ENCODE measurements at places on chromosomes 2 and 18. TPM values are rescaled to one million over a fixed set of nuclear protein-coding genes. Genes with fewer than 3 reads are reported as not detected.
A peak's percentile ranks its signal among the peaks of the same experiment; 100 is the strongest.

PLCL1 gene
- 0.23 TPM for total RNA-seq

DNA sequence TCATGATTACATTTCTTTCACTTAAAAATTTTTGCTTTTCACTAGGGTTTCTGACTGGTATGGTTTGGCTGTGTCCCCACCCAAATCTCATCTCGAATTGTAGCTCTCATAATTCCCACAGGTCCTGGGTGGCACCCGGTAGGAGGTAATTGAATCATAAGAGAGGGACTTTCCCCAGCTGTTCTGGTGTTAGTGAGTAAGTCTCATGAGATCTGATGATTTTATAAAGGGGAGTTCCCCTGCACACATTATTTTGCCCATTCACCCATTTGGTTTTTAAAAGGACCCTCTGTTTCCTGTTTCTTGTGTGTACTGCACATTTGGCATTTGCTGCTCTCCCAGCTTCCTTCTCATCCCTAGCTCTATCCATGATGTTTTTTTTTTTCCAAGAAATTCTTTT, 27.8 kb upstream of the NETO1 start:
- DNase-seq: no peak

MROH2A gene
- 6.6 TPM for total RNA-seq

SNED1 gene
- 34.9 TPM for total RNA-seq

SOWAHC gene
- total RNA-seq: 21.3 TPM

DNA sequence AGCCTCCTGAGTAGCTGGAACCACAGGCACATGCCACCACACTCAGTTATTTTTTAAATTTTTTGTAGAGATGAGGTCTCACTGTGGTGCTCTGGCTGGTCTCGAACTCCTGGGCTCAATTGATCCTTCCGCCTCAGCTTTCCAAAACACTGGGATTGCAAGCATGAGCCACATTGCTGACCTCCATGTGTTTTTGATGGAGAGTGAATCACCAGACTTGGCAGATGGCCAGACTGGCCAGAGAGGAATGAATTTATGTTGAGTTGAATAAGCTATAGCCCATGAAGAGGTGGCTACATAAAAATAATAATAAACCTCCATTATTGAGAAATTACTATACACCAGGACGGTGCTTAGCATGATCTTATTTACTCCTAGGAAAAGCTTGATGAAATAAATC, 91.5 kb downstream of the MREG start:
- no peak for DNase-seq

SEH1L gene
- total RNA-seq: 18.7 TPM

- no peak for DNase-seq
Observed at GRCh38 chr2:46097714-46098480, 199.3 kb upstream of the EPAS1 start.

EFEMP1 gene
- total RNA-seq: 3.1 TPM

DNA sequence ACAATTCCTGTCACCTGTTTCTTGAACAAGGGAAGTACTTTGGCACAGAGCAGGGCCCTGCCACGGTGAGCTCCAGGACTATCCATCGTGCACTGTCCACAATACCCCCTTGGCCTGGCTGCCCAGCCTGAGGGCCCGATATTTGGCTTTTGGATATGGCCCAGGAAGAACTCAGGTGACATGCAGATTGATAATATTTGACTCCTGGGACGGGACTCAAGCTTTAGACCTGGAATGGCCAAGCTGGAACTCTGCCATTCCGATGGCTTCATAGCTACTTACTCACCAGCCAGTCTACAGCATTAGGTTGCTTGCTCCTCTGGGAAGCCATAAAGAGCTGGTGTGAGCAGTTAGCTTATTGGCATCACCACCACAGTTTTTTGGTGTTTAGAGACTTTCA, 26.6 kb downstream of the EML6 start:
- DNase-seq: peak; percentile 74

POTEJ gene
- not detected for total RNA-seq

- peak; percentile 70 for DNase-seq
Observed at GRCh38 chr2:240233885-240234502, 93.5 kb upstream of the OTOS start.

PTH2R gene
- 0.18 TPM for total RNA-seq

ATP6V1B1 gene
- total RNA-seq: not detected

MC4R gene
- not detected for total RNA-seq

DNA sequence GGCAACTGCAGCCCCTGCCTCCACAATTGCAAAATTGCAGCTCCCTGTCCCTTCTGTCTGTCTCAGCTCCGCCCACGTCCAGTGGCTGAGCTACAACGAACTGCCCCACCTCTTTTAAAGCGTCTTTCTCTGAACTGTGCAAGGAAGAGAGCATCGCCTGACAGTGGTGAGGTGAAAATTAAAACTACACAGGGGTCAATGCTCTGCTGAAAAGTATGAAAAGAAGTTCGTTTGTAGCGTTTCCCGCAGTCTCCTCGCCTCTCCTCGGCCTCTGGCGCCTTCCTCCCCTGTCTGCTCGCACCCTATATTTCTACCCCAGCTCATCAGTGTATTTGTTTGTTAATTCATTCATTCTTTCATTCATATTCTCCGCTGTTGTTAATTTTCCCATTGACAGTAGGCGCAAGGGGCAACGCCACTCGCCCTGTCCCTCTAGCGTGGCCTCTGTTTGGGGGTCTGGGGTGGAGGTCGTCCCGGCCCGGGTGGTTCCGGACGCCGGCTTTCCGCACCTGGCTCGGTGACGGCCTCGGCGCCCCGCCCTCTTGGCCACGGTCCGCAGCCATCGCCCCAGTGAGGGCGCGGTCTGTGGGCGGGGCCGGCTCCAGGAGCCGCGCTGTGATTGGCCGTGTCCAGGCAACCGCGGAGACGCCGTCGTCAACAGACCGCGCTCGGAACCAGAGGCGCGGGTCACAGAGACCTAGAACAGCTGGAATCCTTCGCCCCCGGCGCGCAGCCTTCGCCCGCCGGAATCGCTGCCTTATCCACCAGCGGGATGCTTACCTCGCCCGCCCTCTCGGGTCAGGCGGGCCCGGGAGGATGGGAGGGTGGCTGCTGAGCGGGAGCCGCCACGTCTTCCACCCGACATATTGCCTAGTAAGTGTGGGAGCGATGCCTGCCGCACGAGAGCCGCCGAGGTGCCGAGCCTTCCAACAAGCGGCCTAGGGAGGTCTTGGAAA, at the start of gene VWA3B:
VWA3B (plus strand) TSS at position 677 of the 956 bp plus-strand sequence. CDS start 5,926 bp downstream, outside the sequence.
- DNase-seq: peak; percentile 75

- no peak for DNase-seq
Observed at GRCh38 chr2:240564561-240565332, 3.5 kb upstream of the RNPEPL1 start.

- DNase-seq: no peak
Observed at GRCh38 chr2:17610521-17610920, 70.0 kb downstream of the VSNL1 start.

GRCh38 chr2:7346336-7346735, 429.1 kb downstream of the RNF144A start:
- DNase-seq: no peak

DNA sequence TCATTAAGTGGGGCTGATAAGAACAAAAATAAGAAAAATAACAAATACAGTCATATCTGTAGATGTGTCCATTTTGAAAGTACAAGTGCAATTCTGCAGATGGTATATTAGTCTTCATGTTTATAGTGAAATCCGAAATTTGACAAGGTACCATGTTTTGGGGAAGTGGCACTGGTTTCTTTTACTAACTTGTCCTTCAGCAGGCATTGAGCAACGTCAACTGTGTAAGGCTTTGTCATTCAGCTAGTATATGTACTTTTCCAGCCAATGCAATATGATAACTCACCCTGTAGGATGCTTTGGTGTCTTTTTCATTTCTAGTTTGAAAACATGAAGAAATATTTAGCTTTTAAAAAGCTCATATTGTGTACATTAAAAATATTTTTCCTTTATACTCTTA, 139.9 kb downstream of the MCFD2 start:
- DNase-seq: no peak

IL36RN gene
- not detected for total RNA-seq

- no peak for DNase-seq
Observed at GRCh38 chr2:168974428-168974827, 56.7 kb downstream of the ABCB11 start.

DNA sequence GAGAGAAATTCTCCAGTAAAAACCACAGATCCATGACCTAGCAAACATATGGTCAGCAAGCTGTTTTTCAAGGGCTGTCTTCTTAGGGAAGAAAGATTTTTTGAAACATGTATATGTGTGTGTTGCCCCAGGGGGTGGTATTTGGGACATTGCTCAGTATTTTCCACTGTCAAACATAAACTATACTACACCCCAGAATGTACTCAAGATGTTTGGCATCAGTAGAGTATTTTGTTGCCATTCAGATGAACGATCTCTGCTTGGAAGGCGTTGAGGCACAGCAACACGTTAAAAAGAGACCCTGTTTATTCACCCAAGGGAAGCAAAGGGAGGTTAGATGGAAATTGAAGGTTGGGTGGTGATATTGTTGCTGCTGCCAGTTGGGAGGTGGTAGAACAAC, 30.0 kb downstream of the EEF1B2 start:
- DNase-seq: no peak

- DNase-seq: no peak
Observed at GRCh38 chr2:86300496-86300895, 36.9 kb downstream of the REEP1 start.

DNA sequence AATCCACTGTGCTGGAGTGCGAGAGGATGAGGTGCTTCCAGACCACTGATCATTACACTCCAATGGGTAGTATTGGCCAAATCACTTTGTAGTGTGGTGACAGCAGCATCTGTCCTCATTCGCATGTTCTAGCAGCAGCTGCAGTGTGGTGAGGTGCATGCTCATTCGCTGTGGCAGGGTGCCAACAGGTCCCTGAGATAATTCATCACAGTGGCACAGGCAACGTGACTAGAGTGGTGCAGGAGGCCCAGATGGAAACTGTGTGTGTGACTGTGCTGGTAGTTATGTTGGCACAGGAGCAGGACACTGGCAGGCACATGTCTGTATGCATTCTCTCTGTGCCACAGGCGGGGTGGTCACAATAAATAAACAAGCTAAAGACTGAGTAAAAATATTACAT, 329.5 kb upstream of the SYT4 start:
- DNase-seq: no peak

GRCh38 chr2:189798312-189799029, 14.2 kb downstream of the PMS1 start:
- DNase-seq: no peak

VAMP5 gene
- 31.7 TPM for total RNA-seq

CCDC102B gene
- total RNA-seq: 0.30 TPM

FAM210A gene
- 11.6 TPM for total RNA-seq

- no peak for DNase-seq
Observed at GRCh38 chr18:60090170-60090569, 190.4 kb downstream of the PMAIP1 start.

- DNase-seq: no peak
Observed at GRCh38 chr2:223219872-223220657, 168.1 kb downstream of the KCNE4 start.

- no peak for DNase-seq
Observed at GRCh38 chr2:203914546-203915182, 21.9 kb upstream of the ICOS start.

- DNase-seq: no peak
Observed at GRCh38 chr2:240840435-240841060, 20.5 kb upstream of the KIF1A start.

GRCh38 chr2:64288321-64289193, 144.3 kb upstream of the PELI1 start:
- no peak for DNase-seq

- DNase-seq: no peak
Observed at GRCh38 chr2:100009743-100010142, 132.6 kb downstream of the AFF3 start.

DNA sequence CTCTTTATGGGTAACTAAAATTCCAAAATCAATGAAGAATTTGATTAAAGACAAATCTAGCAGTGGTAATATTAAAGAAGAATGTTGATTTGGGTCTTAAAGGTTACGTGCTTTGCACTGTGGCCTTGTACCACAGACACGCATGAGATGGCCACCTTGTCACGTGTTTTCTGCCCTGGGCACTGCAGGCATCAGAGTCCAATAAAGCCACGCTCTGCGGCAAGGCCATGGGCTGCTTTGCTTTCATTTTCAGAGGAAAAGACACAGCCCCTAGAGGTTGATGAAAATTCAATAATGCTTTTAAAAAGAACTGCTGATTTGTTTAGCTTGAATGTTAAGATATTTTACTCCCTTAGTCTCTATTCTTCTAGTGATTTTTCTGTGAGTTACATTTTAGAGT, 30.4 kb downstream of the AOX1 start:
- DNase-seq: peak; percentile 87

- DNase-seq: no peak
Observed at GRCh38 chr2:155033652-155034051, 335.2 kb downstream of the KCNJ3 start.

TMEM37 gene
- total RNA-seq: 85.7 TPM

PRSS56 gene
- not detected for total RNA-seq

GRCh38 chr2:16134436-16135165, 194.3 kb downstream of the MYCN start:
- DNase-seq: no peak

- no peak for DNase-seq
Observed at GRCh38 chr2:12120281-12121150, 374.1 kb downstream of the LPIN1 start.

Measured in left lobe of liver (tissue), 2 donors.